DMS79 (cell line): ENCODE measurements at places on chromosomes 4 and X.

DNA sequence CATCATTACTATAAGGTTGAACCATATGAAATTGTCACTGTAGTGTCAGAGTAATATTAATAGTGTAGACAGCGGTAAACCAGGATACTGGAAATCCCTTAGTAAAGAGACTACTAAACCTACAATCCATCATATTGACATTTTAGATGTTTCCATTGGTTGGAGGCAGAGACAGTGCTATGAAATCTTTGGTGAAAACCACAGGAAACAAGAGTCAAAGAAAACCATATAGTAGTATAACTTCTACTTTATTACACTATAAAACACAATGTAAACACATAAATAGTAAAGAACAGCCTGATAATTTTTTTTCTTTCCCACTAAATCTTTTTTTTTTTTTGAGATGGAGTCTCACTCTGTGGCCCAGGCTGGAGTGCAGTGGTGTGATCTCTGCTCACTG lies 15.9 kb downstream of the RELL1 start:
- DNase-seq: no peak

DNA sequence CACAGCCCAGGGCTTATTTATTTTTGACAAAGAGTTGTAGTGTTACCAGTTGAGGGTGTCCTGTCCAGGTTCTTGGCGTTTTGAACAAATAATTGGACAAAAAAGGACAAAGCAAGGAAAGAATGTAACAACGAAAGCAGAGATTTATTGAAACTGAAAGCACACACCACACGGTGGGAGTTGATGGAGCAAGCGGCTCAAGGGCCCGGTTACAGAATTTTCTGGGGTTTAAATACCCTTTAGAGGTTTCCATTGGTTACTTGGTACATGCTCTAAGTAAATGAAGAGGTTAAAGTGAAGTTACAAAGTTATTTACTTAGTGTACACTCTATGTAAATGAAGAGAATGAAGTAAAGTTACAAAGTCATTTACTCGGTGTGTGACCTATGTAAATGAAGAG lies 27.8 kb upstream of the OPHN1 start:
- no peak for DNase-seq

GRCh38 chrX:12878536-12878935 lies 11.7 kb downstream of the TLR7 start:
- DNase-seq: no peak

DNA sequence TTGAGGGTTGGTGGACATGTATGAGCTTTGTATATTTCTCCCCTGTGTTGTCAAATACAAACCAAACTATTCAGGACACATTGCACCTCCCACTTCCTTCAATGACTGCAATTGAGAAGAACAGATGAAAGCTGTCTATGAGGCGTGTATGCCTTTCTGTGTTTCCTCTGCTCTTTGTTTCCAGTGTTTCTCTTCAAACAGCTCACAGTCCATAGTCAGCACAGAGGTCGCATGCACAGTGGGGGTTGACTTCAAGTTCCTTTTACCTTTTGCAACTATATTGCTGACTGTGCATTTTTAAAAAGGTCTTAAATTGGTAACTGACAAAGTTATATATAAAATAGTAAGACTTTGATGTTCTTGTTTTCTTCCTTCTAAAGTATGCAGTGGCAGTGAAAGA lies 957.8 kb downstream of the C4orf33 start:
- DNase-seq: no peak

- no peak for DNase-seq
Measured at GRCh38 chr4:74503580-74503979, 58.6 kb downstream of the AREG start.
